ENCODE measurements at places on chromosomes 16 and 17.

DNA sequence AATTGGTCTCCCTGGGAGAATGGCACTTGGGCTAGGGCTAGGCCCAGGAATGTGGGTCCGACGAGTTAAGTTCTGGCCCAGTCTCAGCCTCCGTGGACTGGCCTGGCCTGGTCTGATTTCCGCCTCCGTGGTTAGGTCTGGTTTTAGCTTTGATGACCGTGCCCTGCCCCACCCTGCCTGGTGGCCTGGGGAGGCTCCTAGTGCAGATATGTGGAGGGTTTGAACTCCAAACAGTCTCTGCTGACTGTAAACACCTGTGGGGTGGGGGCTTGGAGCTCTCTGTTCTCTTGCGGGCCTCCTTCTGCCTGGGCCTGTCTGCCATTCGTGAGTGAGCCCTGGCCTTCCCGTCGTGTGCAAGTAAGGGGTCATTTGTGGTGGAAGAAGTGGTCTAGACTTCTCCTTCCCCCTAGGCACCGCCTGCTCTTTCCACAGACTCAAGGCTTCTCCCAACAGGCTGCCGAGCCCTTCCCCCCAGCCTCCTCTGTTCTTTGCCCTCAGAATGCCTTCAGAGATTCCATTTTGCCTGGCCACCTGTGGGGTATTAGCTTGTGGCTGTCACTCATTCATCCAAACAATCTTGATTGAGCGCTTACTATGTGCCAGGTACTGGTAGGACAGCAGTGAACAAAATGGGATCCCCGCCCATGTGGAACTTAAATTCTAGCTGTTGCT, 1.6 kb downstream of the ATP6V0C start:
- no peak for DNase-seq

DNA sequence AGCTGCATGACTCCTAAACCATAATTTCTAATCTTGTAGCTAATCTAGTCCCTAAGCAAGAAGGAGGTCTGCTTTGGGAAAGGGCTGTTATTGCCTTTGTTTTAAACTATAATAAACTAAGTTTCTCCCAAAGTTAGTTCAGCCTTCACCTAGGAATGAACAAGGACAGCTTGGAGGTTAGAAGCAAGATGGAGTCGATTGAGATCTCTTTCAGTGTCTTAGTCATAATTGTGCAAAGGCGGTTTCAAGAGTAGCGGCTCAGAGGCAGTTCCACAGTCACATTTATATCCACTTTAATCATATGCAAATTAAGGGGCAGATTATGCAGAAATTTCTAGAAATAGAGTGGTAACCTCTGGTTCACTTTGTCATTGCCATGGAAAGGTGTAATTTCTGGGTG, 17.4 kb downstream of the DRC7 start:
- no peak for DNase-seq

DNA sequence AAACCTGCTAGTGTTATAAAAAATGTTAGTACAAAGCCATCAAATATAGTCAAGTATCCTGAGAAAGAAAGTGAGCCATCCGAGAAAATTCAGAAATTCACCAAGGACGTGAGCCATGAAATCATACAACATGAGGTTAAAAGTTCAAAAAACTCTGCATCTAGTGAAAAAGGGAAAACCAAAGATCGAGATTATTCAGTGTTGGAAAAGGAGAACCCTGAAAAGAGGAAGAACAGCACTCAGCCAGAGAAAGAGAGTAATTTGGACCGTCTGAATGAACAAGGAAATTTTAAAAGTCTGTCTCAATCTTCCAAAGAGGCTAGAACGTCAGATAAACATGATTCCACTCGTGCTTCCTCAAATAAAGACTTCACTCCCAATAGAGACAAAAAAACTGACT, 31.7 kb downstream of the RBBP6 start:
- no peak for DNase-seq

GRCh38 chr17:520447-521182, 168.0 kb upstream of the RPH3AL start:
- DNase-seq = no peak

GRCh38 chr17:41338961-41339485, 11.6 kb downstream of the KRT33A start:
- no peak for DNase-seq

- DNase-seq = no peak
These were observed 405.6 kb upstream of the TOM1L1 start for GRCh38 chr17:54494721-54495715.

GRCh38 chr16:49552313-49552928, 178.8 kb downstream of the C16orf78 start:
- no peak for DNase-seq
